Eye (tissue), 1 donor: ENCODE measurements at places on chromosomes 13 and 19.
A peak's percentile ranks its signal among the peaks of the same experiment; 100 is the strongest.

DNA sequence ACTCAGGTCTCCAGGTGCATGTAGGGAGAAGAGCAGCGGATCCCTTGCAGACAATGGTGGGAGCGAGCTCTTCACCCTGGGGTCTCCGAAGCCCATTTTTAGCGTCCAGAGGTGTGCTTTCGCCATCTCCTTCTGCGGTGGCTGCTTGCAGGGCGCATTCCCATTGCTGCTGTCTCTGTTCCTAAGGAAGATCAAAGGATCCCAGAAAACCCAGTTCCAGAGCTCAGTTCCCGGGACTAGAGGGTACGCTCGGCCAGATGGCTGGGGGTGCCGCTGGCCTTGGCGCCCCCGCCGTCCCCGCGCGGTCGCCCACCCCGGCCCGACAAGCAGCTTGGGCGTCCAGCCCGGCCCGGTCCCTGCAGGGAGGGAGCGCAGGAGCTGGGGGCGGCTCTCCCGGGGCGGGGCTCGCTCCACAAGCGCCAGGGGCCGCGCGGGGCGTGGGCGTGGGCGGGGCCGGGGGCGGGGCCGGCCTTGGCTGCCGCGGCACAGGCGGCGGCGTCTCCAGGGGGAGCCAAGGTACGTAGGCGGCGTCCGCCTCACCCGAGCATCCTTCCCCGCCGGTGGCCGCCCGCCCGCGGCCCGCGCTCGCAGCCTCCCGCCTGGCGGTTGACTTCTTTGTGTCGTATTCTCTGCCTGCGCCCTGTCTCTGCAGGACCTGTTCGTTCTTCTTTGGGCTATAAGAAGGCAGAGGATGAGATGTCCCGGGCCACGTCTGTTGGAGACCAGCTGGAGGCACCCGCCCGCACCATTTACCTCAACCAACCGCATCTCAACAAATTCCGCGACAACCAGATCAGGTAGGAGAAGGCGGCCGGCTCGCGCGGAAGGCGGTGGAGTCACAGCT is 96.8 kb downstream of the ATP8A2 start:
- peak; percentile 76 for DNase-seq

GRCh38 chr13:51829568-51829899 is 15.4 kb downstream of the TMEM272 start:
- DNase-seq = no peak

- peak; percentile 36 for DNase-seq
Observed at GRCh38 chr19:11626252-11626651, 29.0 kb downstream of the ZNF627 start.

DNA sequence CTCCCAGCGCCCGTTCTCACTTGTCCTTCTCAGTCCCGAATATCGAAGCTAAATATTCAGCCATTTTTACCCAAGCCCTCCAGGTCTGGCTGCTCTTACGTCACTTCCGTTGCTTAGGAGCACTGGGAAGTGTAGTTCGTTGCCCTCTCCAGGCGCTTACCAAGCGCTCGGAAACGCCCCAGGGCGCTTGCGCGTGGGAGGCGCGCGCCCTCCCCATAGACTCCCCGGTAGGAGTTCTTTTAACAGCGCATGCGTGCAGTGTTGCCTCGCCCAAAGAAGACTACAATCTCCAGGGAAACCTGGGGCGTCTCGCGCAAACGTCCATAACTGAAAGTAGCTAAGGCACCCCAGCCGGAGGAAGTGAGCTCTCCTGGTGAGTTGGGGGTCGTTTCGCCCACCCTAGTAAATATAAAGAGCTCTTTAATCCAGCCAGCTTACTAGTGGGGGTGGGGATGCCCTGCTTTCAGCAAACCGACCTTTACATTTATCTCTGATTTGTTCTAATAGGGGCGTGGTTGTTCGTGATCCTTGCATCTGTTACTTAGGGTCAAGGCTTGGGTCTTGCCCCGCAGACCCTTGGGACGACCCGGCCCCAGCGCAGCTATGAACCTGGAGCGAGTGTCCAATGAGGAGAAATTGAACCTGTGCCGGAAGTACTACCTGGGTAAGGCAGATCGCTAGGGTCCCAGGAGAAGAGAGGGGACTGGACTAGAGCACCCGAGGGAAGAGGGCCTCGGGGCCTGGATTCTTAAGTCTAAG is at the start of the genes PSENEN and U2AF1L4:
PSENEN (plus strand) TSS at position 324 of the 759 bp plus-strand sequence; CDS start at position 604, 280 bp downstream.
U2AF1L4 (minus strand) TSS at position 91 of the 759 bp plus-strand sequence; CDS start at position 64, 27 bp downstream.
- peak; percentile 99 for DNase-seq

- DNase-seq = no peak
Observed at GRCh38 chr19:34502582-34503411, 21.2 kb downstream of the WTIP start.

- DNase-seq = no peak
Observed at GRCh38 chr13:109362616-109363015, 423.8 kb downstream of the IRS2 start.

GRCh38 chr13:23956106-23956505 is 58.8 kb upstream of the C1QTNF9B start:
- DNase-seq = no peak

DNA sequence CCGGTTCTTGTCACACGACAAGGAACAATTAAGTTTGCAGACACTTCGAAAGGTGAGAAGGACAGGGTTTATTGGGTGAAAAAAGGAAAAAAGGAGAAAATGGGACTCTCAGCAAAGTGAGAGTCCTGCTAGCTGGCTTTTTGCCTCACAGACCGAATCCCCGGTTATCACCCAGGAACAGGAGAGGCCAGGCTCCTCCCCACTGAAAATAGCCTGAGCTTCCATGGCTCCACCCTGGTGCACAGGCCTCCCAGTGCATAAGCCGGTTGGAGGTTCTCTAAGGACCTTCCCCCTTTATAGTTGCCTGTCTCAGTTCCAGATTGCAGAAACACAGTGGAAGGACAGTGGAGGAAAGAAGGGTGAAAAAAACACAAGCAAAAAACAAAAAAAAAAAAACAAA is 571.7 kb downstream of the KCTD12 start:
- no peak for DNase-seq

GRCh38 chr19:50518091-50519005 is 4.6 kb upstream of the ASPDH start:
- no peak for DNase-seq

DNA sequence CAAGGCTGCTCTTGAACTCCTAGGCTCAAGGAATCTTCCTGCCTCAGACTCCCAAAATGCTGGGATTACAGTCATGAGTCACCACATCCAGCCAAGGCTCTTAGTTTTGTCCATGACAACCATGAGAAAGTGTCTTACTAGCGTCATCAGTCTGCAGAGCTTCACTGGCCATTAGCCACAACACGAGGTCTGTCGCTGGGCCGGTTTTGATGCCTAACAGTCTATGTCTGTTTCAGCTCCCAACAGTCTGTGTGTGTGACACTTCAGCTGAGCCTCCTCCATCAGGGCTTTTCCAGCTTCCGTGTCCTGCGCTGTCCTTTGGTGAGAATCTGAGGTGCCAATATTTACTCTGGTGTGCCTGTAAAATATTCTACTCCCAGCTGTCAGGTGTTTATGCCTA is 47.6 kb downstream of the CEP89 start:
- no peak for DNase-seq
